ENCODE measurements at places on chromosomes 5 and 9. TPM values are rescaled to one million over a fixed set of nuclear protein-coding genes. Genes with fewer than 3 reads are reported as not detected.

GRCh38 chr5:128455841-128456361 lies 82.1 kb downstream of the FBN2 start:
- no peaks in the 10 kb centered on the region for H3K27me3 ChIP-seq
- no peaks in the 10 kb centered on the region for H3K4me1 ChIP-seq
- no peak for DNase-seq
- H3K27ac ChIP-seq: no peak overlapping the region

GRCh38 chr5:117657541-117657940 lies 1082.9 kb upstream of the SEMA6A start:
- H3K4me1 ChIP-seq: no peaks in the 10 kb centered on the region
- no peak overlapping the region for H3K27ac ChIP-seq
- no peaks in the 10 kb centered on the region for H3K36me3 ChIP-seq

The CCL27 gene
- total RNA-seq: not detected

The LCN15 gene
- not detected for total RNA-seq

DNA sequence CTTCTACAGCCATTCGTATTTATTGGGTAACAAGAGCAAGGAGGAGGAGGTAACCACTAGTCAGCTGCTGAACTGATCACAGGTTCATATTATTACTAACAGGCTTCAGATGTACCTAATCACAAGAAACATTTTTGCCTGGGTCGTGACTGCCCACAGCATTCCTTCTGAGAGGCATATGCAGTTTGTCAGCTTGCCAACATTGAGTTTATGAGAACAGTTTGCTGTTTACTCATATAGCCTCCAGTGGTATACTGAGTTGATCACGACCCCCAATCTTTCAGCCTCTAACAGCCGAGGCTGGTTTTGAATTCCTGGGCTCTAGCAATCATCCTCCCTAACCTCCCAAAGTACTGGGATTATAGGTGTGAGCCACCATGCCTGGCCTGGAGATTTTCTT lies 693.6 kb downstream of the TLE1 start:
- no peak for DNase-seq
- H3K27ac ChIP-seq: no peak overlapping the region
- H3K4me1 ChIP-seq: no peaks in the 10 kb centered on the region
- no peaks in the 10 kb centered on the region for H3K27me3 ChIP-seq

The SH3TC2 gene
- not detected for total RNA-seq

GRCh38 chr5:22850981-22851380 lies 2.2 kb downstream of the CDH12 start:
- H3K4me3 ChIP-seq: no peak overlapping the region
- DNase-seq: no peak
- no peaks in the 10 kb centered on the region for H3K27me3 ChIP-seq
- no peak overlapping the region for H3K27ac ChIP-seq

The SLU7 gene
- 83.2 TPM for total RNA-seq

DNA sequence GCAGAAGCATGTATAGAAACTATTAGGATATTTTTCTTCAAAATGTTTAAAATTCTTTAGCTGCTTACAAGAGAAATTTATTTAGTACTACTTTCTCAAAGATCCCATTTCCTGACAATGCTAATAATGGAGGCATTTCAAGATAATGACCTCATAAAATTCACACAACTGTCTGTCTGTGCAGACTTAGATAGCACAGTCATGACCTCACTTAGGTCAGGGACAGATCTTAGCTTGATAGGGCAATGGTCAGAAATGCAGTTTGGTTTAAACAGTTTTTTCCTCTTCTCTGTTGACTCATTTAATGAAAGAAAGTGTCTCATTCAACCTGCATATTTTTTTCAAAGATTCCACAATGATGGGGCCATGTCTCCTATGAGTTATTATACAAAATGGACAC lies 128.4 kb downstream of the GRIA1 start:
- no peaks in the 10 kb centered on the region for H3K27me3 ChIP-seq
- H3K4me1 ChIP-seq: no peaks in the 10 kb centered on the region
- DNase-seq: no peak
- H3K4me3 ChIP-seq: no peak overlapping the region

- no peak overlapping the region for H3K4me3 ChIP-seq
- no peaks in the 10 kb centered on the region for H3K27me3 ChIP-seq
- no peak overlapping the region for H3K27ac ChIP-seq
- DNase-seq: peak; percentile 75
These were observed 30.0 kb upstream of the STOM start for GRCh38 chr9:121399883-121400607.

DNA sequence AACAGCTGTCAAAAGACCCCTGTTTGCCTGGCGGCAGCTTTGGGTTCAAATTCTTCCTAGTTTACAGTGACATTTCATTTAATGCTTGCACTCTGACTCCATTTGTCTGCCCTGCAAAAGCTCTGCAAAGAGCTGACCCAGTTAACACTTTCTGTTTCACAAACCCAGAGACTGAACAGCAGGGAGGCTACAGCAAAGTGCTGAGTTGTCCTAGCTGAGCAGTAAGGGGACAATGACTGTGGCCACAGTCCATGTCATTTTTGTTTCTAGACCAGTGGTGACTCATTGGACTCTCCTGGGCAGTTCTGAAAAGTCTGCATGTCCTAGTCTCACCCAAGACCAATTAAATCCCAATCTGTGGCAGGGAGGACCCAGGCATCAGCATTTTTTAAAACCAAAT lies 994.8 kb upstream of the WWC1 start:
- no peak overlapping the region for H3K4me3 ChIP-seq
- H3K27ac ChIP-seq: no peak overlapping the region
- no peaks in the 10 kb centered on the region for H3K4me1 ChIP-seq
- no peak for DNase-seq
- H3K27me3 ChIP-seq: no peaks in the 10 kb centered on the region

DNA sequence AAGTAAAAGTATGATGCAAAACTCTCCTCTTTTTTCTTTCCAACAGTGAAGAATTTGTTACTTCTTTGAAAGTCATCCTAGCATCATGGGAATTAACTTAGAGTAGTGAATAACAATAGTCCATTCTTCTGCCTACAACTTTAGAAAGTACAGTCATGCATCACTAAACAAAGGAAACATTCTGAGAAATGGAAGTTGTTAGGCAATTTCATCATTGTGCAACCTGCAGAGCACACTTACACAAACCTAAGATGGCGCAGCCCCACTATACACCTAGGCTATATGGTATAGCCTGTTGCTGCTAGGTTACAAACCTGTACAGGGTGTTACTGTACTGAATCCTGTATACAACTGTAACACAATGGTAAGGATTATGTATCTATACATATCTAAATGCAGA lies 1209.3 kb upstream of the C9orf72 start:
- H3K27ac ChIP-seq: no peak overlapping the region
- no peak for DNase-seq
- H3K36me3 ChIP-seq: no peaks in the 10 kb centered on the region
- H3K27me3 ChIP-seq: no peaks in the 10 kb centered on the region
- no peak overlapping the region for H3K4me3 ChIP-seq

- no peak for DNase-seq
- H3K36me3 ChIP-seq: no peaks in the 10 kb centered on the region
- peaks cover 12% of the 10 kb centered on the region for H3K4me1 ChIP-seq
- H3K27me3 ChIP-seq: no peaks in the 10 kb centered on the region
- no peak overlapping the region for H3K27ac ChIP-seq
These were observed 28.9 kb downstream of the YIPF5 start for GRCh38 chr5:144141585-144141984.

- no peak for DNase-seq
- no peaks in the 10 kb centered on the region for H3K27me3 ChIP-seq
- H3K27ac ChIP-seq: no peak overlapping the region
- no peak overlapping the region for H3K4me3 ChIP-seq
- no peaks in the 10 kb centered on the region for H3K36me3 ChIP-seq
These were observed 368.5 kb downstream of the NTRK2 start for GRCh38 chr9:85038061-85038460.

DNA sequence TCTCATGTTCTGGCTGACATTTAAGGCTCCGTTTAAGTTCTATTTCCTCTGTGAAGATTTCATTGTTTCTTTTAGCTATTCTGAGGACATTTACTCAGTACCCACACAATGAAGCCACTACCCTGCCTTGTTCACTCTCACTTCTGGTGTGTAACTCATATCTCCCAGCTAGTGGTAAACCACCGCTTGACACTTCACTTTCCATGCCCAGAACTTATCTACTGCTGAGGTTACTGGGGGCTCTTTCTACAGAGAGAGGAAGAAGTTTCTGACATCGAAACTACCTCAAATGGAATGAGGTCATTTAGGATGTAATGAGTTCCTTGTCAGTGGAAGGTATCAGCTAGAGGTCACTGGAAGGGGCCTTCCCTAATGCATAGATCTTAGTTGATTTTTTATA lies 501.5 kb downstream of the DMAC1 start:
- H3K27ac ChIP-seq: no peak overlapping the region
- no peak for DNase-seq
- no peaks in the 10 kb centered on the region for H3K36me3 ChIP-seq
- no peak overlapping the region for H3K4me3 ChIP-seq

GRCh38 chr9:137299938-137300337 lies 2.1 kb downstream of the NRARP start:
- peaks cover 41% of the 10 kb centered on the region for H3K4me1 ChIP-seq
- no peak for DNase-seq
- H3K27me3 ChIP-seq: peaks cover 59% of the 10 kb centered on the region
- H3K27ac ChIP-seq: no peak overlapping the region
- H3K36me3 ChIP-seq: no peaks in the 10 kb centered on the region

DNA sequence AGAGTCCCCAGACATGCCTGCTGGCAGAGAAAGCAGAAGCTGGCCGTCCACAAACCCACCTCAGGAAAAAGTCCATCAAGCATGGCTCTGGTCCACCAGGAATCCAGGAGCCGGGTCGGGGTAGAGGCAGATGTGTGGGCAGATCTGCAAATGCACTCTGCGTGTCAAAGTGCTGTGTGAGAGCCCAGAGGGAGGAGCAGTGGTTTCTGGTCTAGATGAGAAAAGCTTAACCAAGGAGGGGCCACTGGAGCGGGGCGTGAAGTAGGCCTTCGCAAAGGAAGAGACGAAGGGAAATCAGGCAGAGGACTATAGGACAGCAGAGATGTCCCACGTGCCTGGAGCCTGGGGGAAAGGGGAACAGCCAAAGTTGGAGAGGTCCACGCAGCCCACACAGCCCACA lies 40.0 kb downstream of the TTLL11 start:
- peaks cover 2% of the 10 kb centered on the region for H3K27me3 ChIP-seq
- no peaks in the 10 kb centered on the region for H3K4me1 ChIP-seq
- peaks cover 3% of the 10 kb centered on the region for H3K36me3 ChIP-seq
